ENCODE measurements at places on chromosomes 4 and X.
A peak's percentile ranks its signal among the peaks of the same experiment; 100 is the strongest.

DNA sequence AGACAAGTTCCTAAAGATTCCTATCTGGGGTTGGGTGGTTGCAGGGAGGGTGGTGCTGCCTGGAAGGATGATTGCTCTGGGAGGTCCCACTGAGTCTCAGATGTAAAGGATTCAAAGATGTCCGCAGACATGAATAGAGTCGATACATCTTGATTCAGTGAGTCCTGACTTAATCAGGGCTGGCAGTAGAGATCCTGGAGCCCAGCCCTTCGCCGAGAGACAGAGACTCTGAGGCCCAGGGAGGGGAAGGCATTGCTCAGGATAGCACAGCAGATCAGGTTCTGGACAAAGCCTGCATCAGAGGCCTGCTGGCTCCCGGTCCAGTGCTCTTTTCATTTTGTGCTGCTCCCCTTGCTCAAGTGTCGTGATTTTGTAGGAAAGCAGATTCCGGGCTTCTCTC lies 21.7 kb downstream of the PJA1 start:
- no peak for DNase-seq

DNA sequence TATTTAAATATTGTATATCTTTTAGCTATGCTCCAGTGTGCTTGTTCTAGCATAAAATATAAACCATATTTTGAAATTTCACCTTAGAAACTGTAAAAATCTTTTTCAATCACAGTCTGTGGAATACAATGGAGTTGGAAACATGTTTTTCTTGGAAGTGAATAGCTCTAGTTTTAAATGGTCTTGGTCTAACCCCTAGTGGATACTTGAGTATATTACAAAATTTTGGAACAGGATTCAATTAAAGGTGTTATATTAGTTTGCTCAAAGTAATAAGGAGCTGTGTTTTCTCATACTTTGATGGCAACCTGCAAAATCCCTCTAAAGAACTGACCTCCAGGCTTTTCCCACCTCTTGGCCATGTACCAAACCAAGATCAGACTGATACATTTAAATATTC lies 48.2 kb downstream of the STK26 start:
- no peak for DNase-seq

DNA sequence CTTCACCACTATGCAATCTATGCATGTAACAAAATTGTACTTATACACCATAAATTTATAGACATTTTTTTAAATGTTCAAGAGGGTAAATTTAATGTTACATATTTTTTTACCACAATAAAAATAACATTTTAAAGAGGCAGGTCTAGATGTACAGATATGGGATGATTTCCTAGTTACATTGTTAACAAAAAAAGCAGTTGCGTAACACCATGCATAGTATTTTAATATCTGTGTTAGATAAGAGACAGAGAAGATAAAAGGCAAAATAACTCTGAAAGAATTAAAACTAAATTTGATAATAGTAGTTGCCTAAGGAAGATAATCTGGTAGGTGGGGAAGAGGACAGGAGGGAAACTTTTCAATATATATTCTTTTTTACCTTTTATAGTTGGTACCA lies 9.1 kb upstream of the ATRX start:
- DNase-seq, result no peak

GRCh38 chr4:91935217-91935616 lies 368.5 kb upstream of the GRID2 start:
- no peak for DNase-seq

DNA sequence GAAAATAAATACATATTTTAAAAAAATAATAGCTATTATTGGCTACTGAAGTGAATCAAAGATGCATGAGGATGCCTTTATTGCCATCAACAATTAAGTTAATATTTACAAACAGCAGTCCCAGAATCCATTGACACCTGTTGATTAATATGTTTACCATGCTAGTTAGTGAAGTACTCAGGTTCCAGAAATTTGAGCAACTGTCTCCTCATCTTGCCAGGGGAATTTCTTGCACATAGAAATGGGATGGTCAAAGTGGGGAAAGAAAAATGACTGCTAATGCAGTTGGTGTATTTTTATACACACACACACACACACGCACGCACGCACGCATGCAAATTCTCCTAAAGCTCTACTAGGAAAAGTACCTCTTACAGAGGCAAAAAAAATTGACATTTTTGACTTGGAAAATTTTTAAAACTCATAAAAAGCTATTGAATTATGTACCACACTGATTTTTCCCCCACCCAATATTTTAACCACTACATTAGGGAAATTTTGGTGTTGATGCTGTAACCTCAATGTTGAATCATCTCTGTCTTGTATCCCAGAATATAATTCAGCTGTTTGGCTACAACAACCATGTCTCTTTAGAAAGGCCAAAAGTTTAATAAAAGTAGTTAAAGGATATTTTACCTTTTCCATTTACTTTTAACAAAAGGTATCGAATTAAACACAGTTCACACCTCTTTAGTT lies 105.3 kb upstream of the TMEM150C start:
- DNase-seq, result no peak

DNA sequence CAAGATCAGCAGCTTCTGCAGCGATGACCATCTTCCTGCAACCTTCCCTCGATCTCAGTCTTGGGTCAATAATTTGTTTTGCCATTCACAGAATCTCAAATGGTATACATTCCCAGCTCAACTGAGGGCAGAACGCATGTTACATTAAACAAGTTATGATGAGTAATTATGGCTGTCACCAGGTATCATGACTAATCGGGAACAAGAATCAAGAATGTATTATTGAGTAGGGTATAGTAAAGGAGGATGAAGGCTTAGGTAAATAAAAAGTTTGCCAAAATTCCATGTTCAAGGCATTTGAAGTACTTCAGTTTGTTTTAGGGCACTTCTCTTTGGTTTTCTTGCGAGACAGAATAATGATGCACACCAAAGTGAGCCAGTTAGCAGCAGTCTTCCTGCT lies 194.1 kb downstream of the SH2D1A start:
- no peak for DNase-seq

DNA sequence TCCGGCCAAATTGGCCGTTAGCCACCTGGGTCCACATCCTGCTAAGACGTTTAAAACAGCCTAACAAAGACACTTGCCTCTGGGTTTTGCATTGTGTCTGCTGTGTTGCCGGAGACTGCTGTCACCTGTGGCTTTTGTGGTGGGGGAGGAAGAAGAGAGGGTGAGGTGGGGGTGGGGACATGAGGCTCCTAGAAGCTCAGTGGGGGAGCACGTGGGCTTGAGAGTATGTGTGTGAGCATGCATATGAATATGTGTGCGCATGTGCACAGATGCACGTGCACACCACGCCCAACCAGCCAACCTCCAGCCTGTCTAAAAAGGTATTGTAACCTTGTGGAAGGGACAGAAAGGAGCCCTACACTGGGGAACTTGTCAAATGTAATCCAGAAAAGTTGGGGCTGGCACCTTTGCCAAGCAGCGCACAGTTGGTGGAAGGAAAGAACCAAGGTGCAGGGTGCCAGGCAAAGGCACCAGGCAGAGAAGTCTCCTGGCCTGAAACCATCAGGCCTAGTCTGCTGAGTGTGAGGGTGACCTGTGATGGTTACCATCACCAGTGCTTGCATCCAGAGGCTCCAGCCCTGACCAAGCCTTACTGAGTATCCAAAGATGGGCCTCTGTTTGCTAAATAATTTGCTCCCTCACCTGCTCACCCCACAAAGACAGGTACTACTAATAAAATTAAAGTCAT lies 10.1 kb upstream of the SASH3 start:
- no peak for DNase-seq

DNA sequence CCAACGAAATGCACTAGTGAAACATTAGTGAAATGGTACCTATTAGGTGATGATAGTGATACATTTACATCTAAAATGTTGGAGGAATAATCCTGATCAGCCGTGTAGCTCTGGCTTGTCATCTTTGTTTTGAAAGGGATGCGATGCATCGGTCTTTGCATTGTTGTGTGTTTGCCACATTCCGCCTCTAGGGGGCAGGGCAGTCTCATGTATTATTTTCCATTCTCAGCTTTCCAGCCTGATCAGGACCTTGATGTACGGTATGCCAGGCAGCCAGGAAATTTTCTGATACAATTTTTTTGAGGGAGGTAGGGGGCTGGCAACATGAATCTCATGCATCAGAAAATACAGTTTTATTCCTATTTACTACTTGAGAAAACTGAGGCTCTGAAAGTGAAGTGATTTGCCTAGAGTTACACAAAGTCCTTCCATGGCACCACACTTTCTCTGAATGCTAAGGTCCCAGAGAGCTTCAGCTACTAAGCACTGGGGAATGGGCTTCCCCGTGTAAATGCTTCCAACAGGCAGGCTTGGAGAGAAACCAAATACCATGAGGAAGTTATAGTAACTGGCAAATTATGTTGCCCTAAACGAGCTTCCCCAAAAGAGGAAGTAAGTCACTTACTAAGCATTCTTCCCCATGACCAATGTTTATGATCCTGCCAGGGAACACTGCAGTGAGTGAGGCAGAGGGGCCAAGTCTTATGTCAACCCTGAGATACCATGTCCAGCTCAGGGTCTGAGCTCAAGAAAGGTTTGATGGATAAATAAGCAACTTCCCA lies 31.8 kb upstream of the IQSEC2 start:
- DNase-seq, result peak; percentile 51

DNA sequence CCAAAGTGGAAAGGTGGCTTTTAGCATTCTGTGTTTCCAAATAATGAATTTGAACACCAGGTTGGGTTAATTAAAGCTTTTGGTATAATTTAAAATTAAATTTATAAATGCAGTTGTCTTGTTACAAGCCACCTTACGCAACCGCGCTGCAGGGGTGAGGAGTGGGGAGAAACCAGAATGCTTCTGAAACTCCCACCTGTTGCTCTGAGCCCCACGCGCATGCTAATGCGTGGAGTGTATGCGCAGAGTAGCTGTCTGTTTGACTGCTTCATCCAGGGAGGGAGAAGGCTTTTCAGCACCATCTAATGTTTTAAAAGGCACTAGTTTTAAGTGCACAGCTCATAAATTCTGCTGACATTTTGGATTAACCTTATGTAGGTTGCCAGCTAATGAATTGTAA lies 12.5 kb downstream of the OGT start:
- no peak for DNase-seq

DNA sequence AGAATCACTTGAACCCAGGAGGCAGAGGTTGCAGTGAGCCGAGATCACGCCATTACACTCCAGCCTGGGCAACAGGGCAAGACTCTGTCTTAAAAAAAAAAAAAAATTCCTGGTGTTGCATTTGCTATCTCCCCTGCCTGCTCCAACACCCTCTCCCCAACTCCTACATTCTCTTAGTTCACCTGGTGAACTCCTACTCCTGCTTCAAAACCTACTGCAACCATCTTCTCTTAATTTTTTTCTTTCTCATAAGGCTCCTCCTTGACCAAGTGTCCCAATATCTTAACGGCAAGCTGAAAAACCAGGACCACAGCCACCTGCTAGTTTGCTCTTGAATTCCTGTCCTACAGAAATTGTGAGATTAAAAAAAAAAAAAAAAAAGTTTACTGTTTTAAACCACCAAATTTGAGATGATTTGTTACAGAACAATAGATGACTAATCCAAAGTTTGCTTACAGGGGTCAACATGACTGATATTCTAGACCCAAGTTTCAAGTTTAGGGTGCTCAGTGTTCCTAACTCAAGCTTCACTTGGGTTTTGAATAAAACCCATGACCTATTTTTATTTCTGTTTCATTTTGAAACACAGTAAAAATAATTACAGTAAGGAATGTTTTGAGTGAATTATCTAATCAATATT lies 13.1 kb upstream of the ANXA5 start:
- DNase-seq, result no peak

GRCh38 chr4:81351654-81352445 lies 119.9 kb downstream of the RASGEF1B start:
- peak; percentile 66 for DNase-seq

DNA sequence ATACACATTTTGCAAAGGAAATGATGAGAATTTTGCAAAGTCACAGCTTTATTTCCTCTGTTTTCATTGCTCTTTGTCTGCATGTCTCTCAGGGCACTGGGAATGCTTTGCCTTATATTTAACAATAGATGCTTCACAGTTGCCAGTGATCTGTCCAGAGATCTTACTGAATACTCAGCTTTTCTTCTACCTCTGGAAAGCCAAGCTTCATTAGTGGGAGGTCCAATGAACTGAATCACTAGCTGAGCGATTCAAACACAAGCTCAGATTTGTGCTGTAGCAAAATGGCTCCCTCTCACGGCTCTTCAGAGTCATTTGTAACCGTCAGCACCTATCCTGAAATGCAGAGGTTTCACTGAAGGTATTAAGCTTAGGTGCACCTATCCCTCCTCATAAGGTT lies 138.9 kb downstream of the DCLK2 start:
- DNase-seq, result no peak
